Activated B cell treated with CpG ODN at 0.5 μM for 24 hours (primary cell): ENCODE measurements at places on chromosomes 16 and 17. TPM values are rescaled to one million over a fixed set of nuclear protein-coding genes. Genes with fewer than 3 reads are reported as not detected.

Gene CCR7
- total RNA-seq = 572 and 573 TPM in 2 replicates

DNA sequence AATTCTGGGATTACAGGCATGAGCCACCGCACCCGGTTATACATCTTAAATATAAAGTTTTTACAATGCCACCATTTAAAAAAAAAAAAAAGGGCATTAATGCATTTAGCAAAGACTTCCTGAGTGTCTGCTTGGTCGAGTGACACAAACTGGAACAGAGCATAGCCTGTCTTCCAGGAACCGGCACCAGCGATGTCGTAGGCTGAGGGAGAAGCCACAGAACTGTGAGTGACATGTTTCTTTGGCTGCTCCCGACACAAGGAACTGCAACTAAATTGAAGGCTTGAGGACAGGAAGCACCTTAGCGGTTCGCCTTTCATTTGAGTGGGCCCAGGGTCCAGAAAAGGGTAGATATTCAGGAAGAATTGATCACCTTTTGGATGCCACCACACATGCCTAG, 717.8 kb downstream of the MAF start:
- DNase-seq = no peak

DNA sequence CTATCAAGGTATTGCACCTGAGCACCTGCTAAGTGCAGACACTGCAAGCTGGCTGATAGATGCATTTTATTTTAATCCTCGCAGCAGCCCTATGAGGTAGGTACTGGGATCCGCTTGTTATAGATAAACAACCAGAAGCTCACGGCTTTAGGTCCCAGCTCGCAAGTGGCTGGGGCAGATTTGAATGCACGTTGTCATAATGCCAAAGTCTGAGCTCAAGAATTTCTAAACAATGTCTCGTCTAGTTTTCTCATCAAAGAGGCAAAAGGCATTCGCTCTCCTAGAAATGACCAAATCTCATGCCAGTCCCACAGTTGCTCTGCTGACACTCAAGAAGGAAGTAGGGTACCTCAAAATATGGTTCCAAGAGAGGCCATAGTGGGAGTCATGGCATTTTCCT, 20.5 kb downstream of the SOX9 start:
- DNase-seq = no peak

DNA sequence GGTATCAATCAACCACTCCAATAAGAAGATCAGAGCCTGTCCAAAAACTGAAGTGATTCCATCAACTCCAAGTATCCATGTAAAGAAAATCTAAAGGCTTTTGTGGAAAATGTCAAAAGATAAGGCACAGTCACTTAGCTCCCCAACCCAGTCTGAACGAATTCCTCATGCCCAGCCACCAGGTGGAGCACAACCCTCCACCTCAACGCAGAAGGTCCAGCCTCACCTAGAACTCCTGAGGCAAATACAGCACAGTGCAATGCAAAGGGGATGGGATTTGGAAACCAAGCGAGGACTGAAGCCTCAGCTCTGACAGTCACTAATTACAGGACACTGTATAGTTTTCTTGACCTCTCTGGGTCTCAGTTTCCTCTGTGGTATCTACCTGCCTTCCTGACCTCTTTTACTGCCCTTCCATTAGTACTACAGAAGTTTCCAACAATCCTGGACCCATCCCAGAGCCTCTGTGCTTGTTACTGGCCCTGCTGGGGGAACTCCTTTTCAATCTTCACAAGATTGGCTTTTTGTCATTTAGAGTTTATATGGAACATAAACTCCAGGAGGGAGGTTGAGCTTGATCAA, 2.0 kb downstream of the NCBP3 start:
- DNase-seq = no peak

GRCh38 chr17:45291171-45291805, 25.5 kb downstream of the MAP3K14 start:
- DNase-seq = no peak

DNA sequence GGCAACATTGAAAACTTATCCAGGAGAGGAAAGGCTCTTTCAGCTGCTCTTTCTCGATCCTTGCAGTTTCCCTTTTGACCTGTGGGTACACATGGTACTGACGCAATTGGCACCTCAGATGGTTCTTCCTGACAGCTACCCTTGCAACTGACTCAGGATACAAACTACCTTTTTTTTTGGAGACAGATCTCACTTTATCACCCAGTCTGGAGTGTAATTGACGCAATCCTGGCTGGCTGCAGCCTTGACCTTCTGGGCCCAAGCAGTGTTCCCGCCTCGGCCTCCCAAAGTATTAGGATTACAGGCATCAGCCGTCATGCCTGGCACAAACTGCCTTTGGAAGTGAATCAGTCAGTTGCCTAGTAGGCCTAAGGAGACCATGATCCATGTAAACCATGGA, 607.2 kb downstream of the WWOX start:
- DNase-seq = no peak

- no peak for DNase-seq
Measured at GRCh38 chr17:48546137-48546923, 1.4 kb upstream of the HOXB2 start.

Gene EFCAB13
- 23.6 and 25.4 TPM in 2 replicates for total RNA-seq

DNA sequence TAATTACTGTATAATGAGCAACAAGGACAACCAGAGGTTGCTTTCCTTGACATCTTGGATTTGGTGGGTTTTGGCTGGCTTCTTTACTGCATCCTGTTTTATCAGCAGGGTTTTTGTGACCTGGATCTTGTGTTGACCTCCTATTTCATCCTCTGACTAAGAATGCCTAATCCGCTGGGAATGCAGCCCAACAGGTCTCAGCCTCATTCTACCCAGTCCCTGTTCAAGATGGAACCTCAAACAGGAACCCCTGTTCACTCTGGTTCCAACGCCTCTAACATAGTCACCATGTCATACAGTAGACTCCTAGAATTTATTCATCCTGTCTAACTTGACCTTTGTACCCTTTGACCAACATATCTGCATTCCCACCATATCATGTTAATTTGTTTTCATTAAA, 183.8 kb upstream of the SOX9 start:
- no peak for DNase-seq

Gene MYOCD
- 8.0 and 8.7 TPM in 2 replicates for total RNA-seq

Gene OXLD1
- 36.7 and 37.3 TPM in 2 replicates for total RNA-seq

DNA sequence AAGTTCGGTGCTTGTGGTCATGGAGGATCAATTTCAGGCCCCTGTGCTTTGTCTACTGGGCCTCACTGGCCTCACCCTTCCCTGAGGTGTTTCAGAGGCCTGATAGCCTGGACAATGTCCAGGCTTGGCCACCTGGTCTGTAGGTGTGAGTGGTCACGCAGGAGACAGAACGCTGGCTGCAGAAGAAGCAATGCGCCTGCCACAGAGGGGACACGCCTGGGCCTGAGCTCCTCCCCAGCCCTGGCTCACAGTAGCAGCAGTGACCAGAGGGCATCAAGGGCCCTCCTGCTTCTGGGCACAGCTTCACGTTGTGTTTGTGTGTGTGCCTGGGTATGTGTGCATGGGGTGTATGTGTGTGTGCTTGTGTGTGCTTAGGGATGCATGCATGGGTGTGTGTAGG, 1.9 kb upstream of the PITPNM3 start:
- no peak for DNase-seq

DNA sequence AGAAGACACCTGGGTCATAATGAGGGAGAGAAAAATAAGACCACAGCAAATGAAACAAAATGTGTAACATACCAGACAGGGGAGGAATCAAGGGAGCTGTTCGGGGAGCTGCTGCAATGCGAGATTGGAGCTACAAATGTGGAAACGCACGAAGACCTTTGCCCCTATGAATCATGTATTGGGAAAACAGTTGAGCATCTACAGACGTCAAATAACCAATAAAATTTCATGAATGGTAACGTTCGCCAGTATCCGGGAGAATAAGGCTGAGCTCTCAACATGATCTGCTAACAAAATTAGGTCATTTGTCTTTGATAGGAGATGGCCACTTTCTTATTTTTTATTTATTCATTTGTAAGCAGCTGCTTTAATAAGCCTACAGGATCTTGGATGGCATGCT, 486.2 kb upstream of the RBFOX1 start:
- no peak for DNase-seq
